ENCODE measurements at places on chromosomes 6 and 20.

- no peak overlapping the region for H3K4me3 ChIP-seq
- no peak overlapping the region for H3K27ac ChIP-seq
- peaks cover 17% of the 10 kb centered on the region for H3K4me1 ChIP-seq
- H3K27me3 ChIP-seq, result no peaks in the 10 kb centered on the region
- H3K36me3 ChIP-seq, result no peaks in the 10 kb centered on the region
- no peak for DNase-seq
These were observed 123.0 kb downstream of the BANF2 start for GRCh38 chr20:17822540-17823408.

DNA sequence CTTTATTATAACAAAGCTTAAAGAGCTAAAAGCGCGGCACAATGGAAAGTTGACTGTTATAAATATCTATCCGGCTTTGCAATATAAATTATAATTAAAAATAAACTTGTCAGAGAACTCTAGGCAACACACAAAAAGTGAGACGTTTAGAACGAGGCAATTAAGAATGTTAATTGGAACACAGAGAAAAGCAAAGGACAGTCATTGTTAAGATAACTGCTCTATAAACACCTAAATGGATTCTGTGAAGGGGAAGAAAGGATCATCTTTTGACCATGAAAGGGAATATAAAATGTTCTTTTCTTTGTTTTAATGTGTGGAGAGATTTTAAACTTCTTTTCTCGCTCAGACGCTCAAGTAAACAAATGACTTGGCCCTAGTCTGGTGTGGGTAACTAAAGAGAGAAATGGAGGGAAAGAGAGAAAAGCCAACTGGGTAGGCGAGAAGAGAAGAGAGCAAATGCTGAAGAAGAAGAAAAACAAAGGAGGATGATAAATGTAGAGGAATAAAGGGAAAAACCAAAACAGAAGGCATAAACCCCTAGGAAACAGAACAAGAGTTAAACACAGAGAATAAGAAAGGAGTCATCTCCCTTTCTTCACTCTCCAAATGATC lies 9.3 kb upstream of the SALL4 start:
- H3K27ac ChIP-seq, result no peak overlapping the region
- H3K36me3 ChIP-seq, result no peaks in the 10 kb centered on the region
- no peak for DNase-seq
- peaks cover 16% of the 10 kb centered on the region for H3K4me1 ChIP-seq
- no peak overlapping the region for H3K4me3 ChIP-seq

DNA sequence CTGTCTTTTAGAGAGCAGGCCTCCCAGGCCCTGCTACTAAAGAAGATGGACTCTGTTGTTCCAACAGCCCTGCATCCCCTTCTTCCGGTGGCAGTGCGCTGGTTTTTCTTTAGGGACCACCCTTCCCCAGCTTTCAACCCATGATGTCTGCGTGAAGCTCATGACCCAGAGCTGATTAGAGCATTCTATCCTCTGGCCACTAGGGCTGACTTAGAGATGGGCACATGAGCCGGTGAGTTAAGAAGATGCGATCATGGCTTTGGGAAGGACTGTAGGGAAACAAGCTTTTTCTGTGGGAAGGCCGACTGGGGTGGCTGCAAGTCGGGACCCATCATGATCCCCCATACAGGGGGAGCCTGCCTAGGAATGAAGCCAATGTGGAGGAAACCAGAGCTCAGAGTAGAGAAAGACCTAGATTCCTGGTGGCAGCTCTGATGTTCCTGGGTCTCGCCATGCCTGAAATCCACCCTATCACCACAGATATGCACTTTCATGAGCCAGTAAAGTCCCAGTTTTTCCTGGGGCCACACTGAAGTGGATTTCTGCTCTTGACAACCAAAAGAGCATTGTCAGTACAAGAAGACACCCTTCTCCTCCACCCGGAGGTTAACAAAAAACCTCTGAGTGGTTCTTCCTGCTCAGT lies 29.1 kb upstream of the STX16 start:
- no peak overlapping the region for H3K27ac ChIP-seq
- no peaks in the 10 kb centered on the region for H3K36me3 ChIP-seq
- no peak overlapping the region for H3K4me3 ChIP-seq
- DNase-seq, result no peak

DNA sequence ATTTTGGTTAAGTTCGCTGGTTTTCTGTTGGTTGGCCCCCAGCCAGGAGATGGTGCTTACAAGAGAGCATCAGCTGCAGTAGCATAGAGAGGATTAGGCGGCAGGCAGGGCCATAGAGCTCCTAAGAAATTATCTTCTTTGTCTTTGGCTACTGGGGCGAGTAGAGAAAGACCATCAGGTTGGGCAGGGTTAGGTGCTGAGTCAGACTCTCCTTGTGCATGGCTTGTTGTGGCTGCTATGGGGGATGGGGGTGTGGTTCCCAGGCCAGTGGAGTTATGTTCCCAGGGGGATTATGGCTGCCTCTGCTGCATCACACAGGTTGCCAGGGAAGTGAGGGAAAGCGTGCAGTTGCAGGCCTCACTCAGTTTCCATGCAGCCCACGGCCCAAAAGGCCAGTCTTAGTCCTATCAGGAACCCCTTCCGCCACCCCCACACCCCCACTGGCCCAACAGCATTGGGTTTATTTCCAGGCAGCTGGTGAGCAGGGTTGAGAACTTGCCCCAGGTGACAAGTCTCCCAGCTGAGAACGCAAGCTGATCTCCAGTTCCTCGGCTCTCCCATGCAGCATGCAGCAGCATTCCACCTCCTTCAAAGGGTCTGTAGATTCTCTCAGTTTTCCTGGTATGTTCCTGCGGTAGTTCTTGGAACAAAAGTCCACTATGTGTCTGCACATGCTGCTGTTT lies 243.7 kb downstream of the UTRN start:
- H3K4me3 ChIP-seq, result no peak overlapping the region
- H3K36me3 ChIP-seq, result peaks cover 56% of the 10 kb centered on the region
- peaks cover 18% of the 10 kb centered on the region for H3K4me1 ChIP-seq
- no peaks in the 10 kb centered on the region for H3K27me3 ChIP-seq
- peak overlapping the region; percentile 82 for H3K27ac ChIP-seq

GRCh38 chr20:45626540-45626939 lies 3.0 kb upstream of the WFDC10A start:
- no peak for DNase-seq
- H3K4me1 ChIP-seq, result peaks cover 12% of the 10 kb centered on the region
- H3K36me3 ChIP-seq, result no peaks in the 10 kb centered on the region

- no peaks in the 10 kb centered on the region for H3K27me3 ChIP-seq
- no peak for DNase-seq
- H3K27ac ChIP-seq, result no peak overlapping the region
- peaks cover 26% of the 10 kb centered on the region for H3K36me3 ChIP-seq
These were observed 28.9 kb downstream of the PREP start for GRCh38 chr6:105374010-105374420.

DNA sequence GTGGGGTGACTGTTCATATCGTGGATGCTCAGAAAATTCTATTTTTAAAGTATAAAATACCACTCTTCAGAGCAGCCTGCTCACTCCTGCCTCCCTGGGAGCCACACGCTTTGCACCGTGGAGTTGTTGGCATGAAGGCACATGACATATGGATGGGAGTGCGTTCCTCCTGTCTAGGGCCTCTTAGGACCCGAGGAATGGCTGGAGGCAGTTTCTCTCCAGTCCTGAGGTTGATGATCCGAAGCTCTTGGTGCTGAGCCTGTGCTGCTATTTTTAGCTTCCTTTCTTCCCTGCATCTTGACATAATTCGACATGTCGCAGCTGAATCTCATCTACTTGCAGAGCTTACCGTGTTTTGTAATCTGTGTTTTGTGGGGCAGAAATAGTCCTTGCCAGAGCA lies 73.9 kb downstream of the PHACTR3 start:
- no peak overlapping the region for H3K27ac ChIP-seq
- peaks cover 19% of the 10 kb centered on the region for H3K27me3 ChIP-seq
- H3K36me3 ChIP-seq, result peaks cover 1% of the 10 kb centered on the region
- H3K4me1 ChIP-seq, result no peaks in the 10 kb centered on the region
- no peak for DNase-seq
- no peak overlapping the region for H3K4me3 ChIP-seq

DNA sequence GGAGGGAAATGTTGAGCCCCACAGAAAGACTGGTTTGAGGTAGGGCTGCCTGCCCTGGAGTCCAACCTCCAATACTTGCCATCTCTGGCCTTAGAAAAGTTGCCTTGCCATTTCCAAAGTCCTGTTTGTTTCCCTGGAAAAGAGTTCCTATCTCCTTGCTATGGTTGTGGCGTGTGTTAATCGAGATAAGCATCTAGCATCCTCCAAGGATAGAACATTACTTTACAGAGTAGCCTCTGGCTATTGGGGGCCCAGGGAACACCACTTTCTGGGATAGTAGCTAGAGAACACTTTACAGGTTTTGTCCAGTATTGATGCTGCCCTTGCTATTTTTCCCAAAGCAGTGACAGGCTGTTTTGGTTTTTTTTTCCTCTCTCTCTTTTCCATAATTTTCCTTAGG lies 57.4 kb upstream of the SASH1 start:
- H3K27ac ChIP-seq, result no peak overlapping the region
- DNase-seq, result no peak
- H3K4me1 ChIP-seq, result peaks cover 7% of the 10 kb centered on the region
- H3K4me3 ChIP-seq, result no peak overlapping the region

DNA sequence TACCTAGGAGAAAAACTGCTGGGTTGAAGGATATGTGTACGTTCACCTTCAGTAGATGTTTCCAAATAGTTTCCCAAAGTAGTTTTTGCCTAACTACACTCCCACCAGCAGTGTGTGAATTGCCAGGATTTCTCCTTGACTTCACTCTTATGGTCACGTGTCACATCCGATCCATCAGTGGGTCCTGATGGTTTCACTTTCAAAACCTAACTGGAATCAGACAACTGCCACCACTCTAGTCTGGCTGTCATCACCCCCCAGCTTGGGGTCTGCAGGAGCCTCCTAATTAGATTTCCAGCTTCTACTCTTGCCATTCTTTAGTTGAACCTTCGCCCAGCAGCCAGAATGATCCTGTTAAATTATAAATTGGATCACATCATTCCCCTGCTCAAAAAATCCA lies 8.5 kb upstream of the SLC12A5 start:
- H3K27ac ChIP-seq, result no peak overlapping the region
- H3K27me3 ChIP-seq, result peaks cover 56% of the 10 kb centered on the region
- H3K4me1 ChIP-seq, result peaks cover 6% of the 10 kb centered on the region
- H3K36me3 ChIP-seq, result no peaks in the 10 kb centered on the region
- no peak for DNase-seq

DNA sequence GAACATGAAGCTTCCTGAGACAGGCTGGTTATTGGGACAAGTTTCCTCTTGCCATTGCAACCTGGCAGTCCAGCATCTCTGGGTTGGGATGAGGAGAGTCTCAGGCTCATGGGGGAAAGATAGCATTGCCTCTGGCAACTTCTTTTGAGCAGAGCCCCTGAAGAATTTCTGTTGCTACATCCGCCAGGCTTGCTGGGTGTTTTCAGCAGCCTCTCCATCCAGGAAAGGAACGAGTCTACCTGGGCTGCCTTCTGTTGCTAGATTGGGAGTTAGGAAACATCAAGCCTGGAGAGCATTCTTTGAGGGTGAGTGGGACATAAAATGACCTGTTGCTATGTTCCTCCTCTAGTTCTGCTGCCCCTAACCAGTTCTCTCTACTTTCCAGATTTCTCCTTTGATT lies 313.5 kb downstream of the RFPL4B start:
- H3K4me1 ChIP-seq, result no peaks in the 10 kb centered on the region
- H3K4me3 ChIP-seq, result no peak overlapping the region
- H3K36me3 ChIP-seq, result no peaks in the 10 kb centered on the region
- no peak overlapping the region for H3K27ac ChIP-seq
- peaks cover 5% of the 10 kb centered on the region for H3K27me3 ChIP-seq

DNA sequence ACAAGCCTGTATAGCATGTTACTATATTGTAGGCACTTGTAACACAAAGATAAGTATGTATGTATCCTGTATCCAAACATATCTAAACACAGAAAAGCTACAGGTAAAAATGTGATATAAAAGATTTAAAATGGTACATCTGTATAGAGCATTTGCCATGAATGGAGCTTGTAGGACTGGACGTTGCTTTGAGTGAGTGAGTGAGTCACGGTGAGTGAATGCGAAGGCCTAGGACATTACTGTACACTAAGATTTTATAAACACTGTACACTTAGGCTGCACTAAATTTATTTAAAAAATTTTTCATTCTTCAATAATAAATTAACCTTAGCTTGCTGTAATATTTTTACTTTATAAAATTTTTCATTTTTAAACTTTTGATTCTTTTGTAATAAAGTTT lies 136.9 kb downstream of the NKAIN2 start:
- H3K27ac ChIP-seq, result no peak overlapping the region
- H3K36me3 ChIP-seq, result no peaks in the 10 kb centered on the region
- no peaks in the 10 kb centered on the region for H3K27me3 ChIP-seq
- no peak for DNase-seq

DNA sequence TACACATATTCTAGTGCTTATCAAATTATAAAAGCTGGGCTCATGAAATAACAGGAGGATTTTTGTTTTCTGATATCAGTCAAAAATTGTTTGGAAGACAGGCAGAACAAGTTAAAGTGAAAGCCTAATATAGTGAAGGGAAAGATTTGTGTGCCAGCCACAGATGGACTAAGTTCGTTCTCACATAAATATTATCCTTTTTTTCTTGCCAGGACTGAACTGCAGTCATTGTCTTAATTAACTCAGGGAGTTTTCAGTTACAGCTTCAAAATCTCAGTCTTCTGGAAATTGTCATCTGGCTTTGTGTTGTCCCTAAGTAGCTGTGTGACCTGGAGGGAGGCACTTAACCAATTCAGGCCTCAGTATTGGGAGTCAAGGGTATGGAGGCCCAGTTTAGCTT lies 40.7 kb downstream of the PLCB4 start:
- no peak overlapping the region for H3K4me3 ChIP-seq
- DNase-seq, result no peak
- H3K27ac ChIP-seq, result no peak overlapping the region
- H3K36me3 ChIP-seq, result no peaks in the 10 kb centered on the region
- H3K27me3 ChIP-seq, result no peaks in the 10 kb centered on the region

DNA sequence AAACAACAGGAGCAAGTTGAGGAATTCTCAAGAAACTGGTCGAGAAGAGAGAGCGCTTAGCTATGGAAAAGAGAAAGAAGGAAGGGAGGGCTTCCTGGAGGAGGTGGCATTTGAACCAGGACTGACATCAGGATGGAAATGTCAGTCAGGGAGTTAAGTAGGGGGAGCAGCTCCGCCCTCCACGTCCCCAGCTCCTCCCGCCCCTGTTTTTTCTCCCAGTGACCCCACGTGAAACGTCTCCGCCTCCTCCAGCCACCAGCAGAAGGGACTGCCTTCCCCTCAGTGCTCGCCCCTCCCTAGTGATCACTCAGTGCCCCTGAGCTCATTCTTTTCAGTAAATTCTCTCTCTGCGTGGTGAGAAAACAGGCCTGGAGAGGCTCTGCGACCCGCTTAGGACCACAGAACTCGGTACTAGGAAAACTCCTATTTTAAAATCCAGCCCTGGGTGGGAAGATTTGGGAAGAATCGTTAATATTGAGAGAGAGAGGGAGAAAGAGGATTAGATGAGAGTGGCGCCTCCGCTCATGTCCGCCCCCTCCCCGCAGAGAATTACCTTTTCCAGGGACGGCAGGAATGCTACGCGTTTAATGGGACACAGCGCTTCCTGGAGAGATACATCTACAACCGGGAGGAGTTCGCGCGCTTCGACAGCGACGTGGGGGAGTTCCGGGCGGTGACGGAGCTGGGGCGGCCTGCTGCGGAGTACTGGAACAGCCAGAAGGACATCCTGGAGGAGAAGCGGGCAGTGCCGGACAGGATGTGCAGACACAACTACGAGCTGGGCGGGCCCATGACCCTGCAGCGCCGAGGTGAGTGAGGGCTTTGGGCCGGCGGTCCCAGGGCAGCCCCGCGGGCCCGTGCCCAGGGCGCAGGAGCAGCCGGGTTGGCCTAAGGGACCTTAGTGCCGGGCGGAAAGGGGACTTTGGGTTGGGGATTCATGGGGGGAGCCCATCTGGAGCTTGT lies 4.6 kb downstream of the HLA-DPB1 start:
- H3K27ac ChIP-seq, result peak overlapping the region; percentile 91
- peaks cover 2% of the 10 kb centered on the region for H3K36me3 ChIP-seq
- DNase-seq, result peak; percentile 21
- peaks cover 13% of the 10 kb centered on the region for H3K4me1 ChIP-seq
- H3K4me3 ChIP-seq, result peak overlapping the region; percentile 77

Data from progenitor cell of endocrine pancreas (in vitro differentiated cells).